Common myeloid progenitor, CD34-positive (primary cell): ENCODE measurements at places on chromosomes 4 and X.

GRCh38 chr4:101954975-101955678 is 164.6 kb downstream of the BANK1 start:
- DNase-seq = no peak
- no peaks in the 10 kb centered on the region for H3K27me3 ChIP-seq
- H3K4me3 ChIP-seq = no peak overlapping the region
- H3K4me1 ChIP-seq = no peaks in the 10 kb centered on the region

DNA sequence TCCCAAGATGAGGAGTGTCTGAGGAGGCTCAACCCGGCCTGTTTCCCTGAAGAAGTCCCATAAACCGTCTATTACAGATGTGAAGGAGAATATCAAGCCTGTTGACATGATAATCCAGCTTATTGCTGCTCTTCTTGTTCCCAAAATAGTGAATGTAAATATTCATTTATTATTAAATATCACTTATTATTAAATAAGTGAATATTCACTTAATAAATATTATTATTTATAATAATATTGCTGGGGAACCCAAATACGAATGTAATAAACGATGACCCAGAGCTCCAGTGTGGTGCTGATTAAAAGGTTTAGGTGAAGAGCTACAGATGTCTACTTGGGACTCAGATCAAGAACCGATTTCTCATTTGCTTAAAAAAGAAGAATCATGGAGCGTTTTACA is 23.8 kb upstream of the SORBS2 start:
- no peak for DNase-seq
- no peaks in the 10 kb centered on the region for H3K4me1 ChIP-seq
- H3K27ac ChIP-seq = no peak overlapping the region
- no peak overlapping the region for H3K4me3 ChIP-seq
- H3K27me3 ChIP-seq = no peaks in the 10 kb centered on the region

DNA sequence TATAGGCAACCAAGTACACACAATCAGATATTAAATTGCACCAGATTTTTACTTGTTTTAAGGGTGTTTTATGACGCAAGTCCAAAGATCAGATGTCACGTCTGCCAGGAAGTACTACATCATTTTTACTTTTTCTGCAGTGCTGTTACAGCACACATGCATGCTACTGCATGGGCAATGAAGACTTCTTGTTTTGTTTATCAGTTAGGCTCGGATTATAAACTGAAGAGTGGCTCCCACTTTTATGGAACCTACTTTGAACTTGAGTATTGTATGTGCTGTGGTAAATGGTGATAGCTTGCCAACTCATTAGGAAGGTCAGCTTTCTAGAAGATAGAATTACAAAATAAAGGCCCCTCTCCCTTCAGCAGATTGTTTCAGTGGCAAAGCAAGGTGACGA is 131.6 kb downstream of the CEP135 start:
- H3K27ac ChIP-seq = no peak overlapping the region
- H3K4me1 ChIP-seq = peaks cover 3% of the 10 kb centered on the region
- no peak for DNase-seq
- no peaks in the 10 kb centered on the region for H3K27me3 ChIP-seq
- H3K4me3 ChIP-seq = no peak overlapping the region

DNA sequence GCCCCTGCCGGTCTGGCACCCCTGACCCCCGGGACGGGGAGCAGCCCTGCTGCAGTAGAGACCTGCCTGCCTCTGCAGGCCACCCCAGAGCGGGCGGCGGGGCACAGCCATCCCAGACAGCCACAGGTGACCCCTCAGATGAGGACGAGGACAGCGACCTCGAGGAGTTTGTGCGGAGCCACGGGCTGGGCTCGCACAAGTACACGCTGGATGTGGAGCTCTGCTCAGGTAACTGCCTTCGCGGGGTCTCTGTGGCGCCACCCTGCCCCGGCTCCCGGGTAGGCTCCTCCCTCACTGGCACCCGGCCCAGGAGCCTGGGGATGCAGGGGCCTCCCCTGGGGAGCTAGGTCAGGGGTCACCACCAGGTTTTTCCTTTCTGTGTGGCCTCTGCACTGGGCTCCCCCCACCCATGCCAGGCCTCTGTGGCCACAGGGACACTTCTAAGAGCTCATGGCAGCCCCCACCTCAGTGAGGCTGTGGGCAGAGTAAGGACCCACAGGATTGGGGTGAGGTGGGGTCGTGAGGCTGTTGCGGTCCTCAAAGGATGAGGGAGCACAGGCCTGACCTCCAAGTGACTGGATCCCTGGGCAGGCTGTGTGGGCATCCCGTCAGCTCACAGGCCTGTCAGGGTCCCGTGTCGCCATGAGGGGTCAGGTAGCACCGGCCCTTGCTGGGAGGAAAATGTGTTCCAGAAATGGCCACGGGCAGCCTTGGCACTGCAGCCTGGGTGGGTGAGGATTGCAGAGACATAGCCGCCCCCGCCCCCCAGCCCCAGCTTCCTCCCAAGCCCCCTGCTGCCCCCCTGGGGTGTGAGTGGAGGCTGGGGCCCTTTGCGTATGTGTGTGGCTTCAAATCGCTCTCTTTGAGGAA is 6.4 kb downstream of the UVSSA start:
- H3K27me3 ChIP-seq = no peaks in the 10 kb centered on the region
- H3K4me1 ChIP-seq = peaks cover 5% of the 10 kb centered on the region
- H3K4me3 ChIP-seq = no peak overlapping the region
- no peak overlapping the region for H3K27ac ChIP-seq
- H3K36me3 ChIP-seq = peaks cover 9% of the 10 kb centered on the region
- no peak for DNase-seq

DNA sequence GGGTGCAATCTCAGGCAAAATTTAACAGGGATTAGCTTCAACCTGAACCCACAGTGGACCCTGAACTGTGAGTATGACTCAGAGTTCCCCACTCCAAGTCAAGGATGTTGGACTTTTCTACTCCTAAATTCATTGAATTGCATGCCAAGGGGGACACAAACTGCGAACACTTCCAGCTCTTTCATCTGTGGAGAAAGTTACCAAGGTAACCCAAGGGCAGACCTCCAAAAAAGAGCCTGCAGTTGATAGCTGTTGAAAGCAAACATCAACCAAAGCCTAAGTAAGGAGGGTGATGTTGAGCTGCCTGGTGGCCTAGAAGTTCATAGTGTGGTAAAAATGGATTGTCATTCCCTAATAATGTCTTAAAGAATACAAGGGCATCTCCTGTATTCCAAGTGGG is 1242.9 kb downstream of the C4orf33 start:
- H3K27me3 ChIP-seq = no peaks in the 10 kb centered on the region
- no peak overlapping the region for H3K27ac ChIP-seq
- H3K36me3 ChIP-seq = no peaks in the 10 kb centered on the region
- no peak overlapping the region for H3K4me3 ChIP-seq
- no peaks in the 10 kb centered on the region for H3K4me1 ChIP-seq

DNA sequence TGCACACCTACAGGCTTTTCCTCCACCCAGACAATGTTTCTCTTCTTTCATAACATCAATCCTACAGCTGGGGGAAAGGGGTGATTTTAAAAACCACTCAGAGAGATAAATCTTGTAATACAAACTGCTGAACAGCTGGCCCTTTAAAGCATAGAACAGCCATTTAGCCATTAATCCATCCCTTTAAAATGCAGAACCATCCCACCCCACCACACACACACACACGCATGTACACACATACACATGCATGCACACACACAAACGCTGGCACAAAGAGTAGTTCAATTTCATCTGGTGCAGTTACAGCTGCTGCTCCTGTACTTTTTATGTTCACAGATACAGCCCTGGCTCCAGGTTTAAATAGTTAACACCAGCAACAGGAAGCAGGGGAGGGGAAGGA is 426.1 kb downstream of the MID1IP1 start:
- H3K27ac ChIP-seq = no peak overlapping the region
- no peak overlapping the region for H3K4me3 ChIP-seq

DNA sequence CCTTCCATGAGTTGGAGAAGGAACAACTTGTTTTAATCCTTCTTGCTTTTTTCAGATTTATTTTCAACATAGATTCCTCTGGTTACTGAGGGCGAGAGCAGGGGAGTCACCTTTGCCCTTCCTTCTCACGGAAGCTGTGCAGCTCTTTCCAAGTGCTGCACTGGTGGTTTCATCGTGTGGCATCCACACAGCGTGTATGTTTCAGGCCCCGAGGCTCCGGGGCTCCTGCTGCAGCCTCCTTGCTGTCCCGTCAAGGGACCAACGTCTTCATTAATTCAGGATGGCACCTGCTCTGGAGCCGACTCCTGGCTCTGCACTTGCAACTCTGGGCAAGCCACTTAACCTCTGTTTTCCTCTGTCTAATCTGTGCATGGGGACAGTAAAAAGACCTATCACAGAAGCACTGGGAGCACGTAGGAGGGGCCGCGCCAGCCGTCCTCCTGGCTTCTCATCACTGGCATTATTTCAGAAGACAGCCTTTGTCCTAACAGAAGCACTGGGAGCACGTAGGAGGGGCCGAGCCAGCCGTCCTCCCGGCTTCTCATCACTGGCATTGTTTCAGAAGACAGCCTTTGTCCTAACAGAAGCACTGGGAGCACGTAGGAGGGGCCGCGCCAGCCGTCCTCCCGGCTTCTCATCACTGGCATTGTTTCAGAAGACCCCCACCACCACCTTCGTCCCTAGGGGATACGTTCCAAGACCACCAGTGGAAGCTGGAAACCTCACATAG is 117.8 kb upstream of the NKX1-1 start:
- no peak overlapping the region for H3K4me3 ChIP-seq
- H3K4me1 ChIP-seq = peaks cover 4% of the 10 kb centered on the region
- H3K27me3 ChIP-seq = peaks cover 64% of the 10 kb centered on the region
- no peaks in the 10 kb centered on the region for H3K36me3 ChIP-seq

DNA sequence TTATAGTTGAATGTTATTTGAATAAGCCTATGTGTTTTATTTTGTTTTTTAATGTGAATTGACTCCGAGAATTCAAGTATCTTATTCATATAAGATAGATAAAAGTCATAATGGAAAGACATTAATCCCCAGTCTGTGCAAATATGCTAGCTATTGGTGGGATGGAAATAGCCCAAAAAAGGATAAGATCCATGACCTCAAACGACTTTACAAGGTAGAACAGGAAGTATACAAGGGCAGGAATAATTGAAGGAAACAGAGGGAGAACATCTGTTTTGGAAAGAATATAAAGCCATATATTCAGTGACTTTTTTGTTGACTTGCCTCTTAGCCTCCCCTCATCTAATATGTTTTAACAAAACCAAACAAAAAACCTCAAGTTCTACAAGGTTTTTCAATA is 9.0 kb downstream of the ABCE1 start:
- no peaks in the 10 kb centered on the region for H3K27me3 ChIP-seq
- H3K36me3 ChIP-seq = peaks cover 70% of the 10 kb centered on the region
- peaks cover 7% of the 10 kb centered on the region for H3K4me1 ChIP-seq
- DNase-seq = no peak
